ENCODE measurements at places on chromosomes 3 and 15.
A peak's percentile ranks its signal among the peaks of the same experiment; 100 is the strongest.

- DNase-seq, result no peak
Measured at GRCh38 chr3:143109861-143110260, 9.7 kb upstream of the CHST2 start.

- DNase-seq, result no peak
Measured at GRCh38 chr3:138888560-138888959, 53.8 kb upstream of the PIK3CB start.

DNA sequence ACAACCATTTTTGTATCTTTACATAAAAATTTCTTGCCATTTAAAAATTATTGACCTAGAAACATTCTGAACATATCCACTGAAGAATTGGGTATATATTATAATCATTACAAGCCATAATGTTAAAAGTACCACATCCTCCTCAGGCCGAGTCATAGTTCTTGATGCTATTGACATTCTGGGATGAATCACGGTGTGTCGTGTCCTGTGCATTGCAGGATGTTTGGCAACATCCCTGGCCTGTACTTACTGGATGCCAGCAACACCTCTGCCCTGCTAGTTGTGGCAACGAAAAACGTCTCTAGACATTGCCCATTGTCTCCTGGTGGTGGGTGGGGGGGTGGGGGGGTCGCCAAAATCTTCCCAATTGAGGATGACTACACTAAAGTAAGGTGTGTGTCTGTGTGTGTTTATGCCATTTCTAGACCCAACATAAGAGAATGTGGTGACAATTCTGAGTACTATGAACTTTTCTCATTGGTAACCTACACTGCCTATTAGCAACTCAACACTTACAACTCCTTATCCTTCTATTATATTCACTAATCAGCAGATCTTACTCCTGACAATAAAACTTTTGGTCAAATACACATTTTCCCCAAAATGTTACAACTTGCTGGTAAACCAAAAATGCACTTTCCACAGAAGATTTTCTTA, 471.6 kb downstream of the FOXP1 start:
- DNase-seq, result no peak

- no peak for DNase-seq
Measured at GRCh38 chr15:67405208-67406191, 115.4 kb upstream of the C15orf61 start.

- no peak for DNase-seq
Measured at GRCh38 chr3:194537732-194538247, 51.0 kb upstream of the ATP13A3 start.

GRCh38 chr3:39716849-39717248, 92.6 kb upstream of the MYRIP start:
- DNase-seq, result no peak

- DNase-seq, result no peak
Measured at GRCh38 chr3:52471371-52472238, 16.2 kb downstream of the NISCH start.

GRCh38 chr15:33680336-33680735, 288.0 kb upstream of the CHRM5 start:
- no peak for DNase-seq

GRCh38 chr3:13507247-13507569, 27.1 kb downstream of the HDAC11 start:
- DNase-seq, result no peak

- no peak for DNase-seq
Measured at GRCh38 chr3:27960133-27960532, 238.0 kb upstream of the EOMES start.

GRCh38 chr15:68550498-68551295, 28.1 kb upstream of the CORO2B start:
- DNase-seq, result peak; percentile 63

DNA sequence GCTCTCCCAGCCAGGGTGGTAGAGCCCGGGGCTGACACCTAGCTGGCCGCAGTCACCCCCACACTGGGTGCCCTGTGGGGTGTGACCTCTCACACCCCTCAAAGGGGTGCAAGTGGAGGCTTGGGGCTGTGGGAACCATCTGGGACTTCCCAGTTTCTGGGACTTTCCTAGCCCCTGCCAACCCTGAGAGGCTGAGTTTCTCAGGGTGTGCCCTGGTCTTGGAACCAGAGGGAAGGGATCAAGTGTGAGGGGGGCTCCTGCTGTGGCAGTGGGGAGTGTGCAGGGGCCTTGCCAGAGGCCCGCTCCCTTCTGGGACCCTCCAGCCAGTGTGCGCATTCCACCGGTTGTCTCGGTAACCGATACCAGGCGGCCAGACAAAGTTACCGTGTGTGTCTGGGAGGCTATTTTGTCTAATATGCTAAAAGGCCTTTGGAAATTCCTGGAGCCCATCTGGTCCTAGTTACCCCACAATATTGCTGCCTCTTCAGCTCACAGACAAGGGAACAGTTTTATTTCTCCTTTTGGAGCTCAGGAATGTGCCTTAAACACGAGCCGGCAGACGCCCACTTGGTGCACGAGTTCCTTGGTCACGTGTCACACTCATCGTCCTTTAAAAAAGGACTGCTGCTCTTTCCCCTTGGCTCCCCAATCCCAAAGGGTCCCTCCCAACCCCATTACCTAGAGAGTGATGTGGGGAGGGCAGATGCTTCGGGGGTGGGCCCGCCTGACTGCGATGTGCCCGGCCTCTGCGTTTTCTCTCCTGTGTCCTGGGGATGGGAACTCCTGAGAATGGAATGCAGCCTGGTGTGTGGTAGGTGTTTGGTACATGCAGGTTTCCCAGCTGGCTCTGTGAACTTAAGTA, 33.2 kb downstream of the HDAC11 start:
- no peak for DNase-seq

DNA sequence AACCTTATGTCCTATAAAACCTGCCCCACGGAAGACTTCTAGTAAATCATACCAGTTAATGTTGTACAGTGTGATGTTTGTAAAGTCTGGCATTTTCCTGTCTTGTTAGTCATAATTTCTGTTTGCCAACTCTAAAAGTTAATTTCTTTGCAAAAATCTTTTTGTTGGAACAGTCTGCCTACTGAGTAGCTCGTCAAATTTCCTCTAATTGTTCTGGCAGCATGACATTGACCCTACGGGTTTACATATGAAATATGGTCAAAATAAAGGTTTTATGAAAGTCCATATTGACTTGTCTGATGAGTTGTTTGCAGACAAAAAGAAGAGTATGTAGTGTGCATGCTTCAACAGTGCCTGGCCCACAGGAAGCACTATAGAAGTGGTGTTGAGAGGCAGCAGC, 79.8 kb upstream of the SOX2 start:
- DNase-seq, result no peak

DNA sequence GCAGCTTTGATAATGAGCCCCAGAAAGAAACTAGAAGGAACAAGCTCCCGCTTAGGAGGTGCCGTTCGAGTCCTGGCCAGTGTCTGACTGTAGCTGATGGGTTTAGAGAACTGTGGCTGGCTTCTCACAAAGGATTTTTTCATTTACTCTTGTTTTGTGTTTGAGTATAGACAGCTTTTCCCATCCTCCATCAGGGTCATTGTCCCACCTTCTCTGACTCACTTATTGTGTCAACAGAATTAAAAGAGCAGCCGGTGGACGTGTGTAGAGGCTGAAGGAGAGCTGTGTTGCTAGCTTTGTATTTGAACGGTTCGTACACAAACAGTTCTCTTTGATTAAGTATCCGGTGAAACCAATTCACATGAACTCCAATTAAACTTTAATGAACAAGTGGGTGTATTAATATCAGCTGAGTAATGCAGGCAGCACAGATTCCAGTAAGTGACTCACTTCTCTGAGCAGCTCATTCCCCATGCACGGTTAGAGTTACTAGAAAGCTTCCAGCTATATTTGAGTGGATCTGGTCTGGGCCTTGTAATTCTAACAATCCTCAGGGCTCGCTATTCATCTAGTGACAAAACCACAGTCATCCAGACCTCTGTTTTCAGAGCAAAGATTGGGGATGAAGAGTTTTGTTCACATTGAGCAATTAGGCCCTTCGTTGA, 141.0 kb downstream of the LPP start:
- no peak for DNase-seq

- peak; percentile 52 for DNase-seq
Measured at GRCh38 chr15:99105514-99106341, 848 bp downstream of the SYNM start.

DNA sequence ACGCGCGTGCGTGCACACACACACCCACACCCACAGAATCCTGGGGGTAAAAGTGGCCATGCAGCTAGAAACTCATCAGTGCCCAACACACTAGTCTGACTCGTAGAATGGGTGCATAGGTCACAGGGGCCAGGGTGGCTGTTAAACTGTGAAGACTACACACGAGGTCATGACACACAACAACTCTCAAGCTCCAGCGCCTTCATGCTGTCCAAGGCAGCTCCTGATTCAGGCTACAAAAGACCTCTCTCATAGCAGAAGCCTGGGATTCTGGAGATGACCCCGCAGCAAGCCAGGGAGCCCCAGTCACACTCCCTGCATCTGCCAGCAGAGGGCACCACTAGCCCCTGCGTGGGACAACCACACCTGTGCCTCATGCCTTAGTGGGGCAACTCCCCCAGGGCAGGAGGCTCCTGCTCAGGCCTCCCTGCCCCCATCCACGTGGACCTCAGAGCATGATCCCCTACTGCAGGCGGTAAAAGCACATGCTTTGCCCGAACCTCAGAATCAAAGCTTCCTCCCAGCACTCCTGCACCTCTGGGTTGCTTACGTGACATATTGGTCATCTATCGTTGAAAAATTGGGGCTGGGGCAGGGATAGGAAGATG, 93.1 kb downstream of the LRIG1 start:
- DNase-seq, result peak; percentile 62

GRCh38 chr3:184229394-184230080, at the start of gene VWA5B2:
TSS of gene VWA5B2 (plus strand) at chr3:184229585. CDS start at chr3:184230529, 944 bp downstream.
- peak; percentile 68 for DNase-seq

DNA sequence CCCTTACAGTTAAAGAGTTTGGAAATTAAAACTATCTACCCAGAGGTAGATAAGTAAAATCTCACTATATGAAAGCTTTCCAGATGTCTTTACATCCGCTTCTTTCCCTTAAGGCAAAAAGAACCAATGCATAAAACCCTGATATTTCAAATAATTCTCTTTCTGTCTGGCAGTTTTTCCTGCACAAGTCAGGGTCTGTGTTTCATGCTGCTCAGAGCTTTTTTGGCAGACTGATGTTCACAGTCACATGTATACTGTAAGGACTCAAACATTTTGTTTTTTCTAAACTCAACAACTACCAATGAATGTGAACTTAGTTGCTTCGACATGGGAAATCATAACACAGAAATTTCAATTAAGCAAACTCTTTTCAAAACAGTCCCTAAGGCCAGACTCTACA, 988.4 kb downstream of the EPHA3 start:
- DNase-seq, result no peak

- DNase-seq, result no peak
Measured at GRCh38 chr3:42600958-42601675, 631 bp downstream of the NKTR start.

GRCh38 chr3:71846185-71846584, 61.2 kb upstream of the PROK2 start:
- no peak for DNase-seq

DNA sequence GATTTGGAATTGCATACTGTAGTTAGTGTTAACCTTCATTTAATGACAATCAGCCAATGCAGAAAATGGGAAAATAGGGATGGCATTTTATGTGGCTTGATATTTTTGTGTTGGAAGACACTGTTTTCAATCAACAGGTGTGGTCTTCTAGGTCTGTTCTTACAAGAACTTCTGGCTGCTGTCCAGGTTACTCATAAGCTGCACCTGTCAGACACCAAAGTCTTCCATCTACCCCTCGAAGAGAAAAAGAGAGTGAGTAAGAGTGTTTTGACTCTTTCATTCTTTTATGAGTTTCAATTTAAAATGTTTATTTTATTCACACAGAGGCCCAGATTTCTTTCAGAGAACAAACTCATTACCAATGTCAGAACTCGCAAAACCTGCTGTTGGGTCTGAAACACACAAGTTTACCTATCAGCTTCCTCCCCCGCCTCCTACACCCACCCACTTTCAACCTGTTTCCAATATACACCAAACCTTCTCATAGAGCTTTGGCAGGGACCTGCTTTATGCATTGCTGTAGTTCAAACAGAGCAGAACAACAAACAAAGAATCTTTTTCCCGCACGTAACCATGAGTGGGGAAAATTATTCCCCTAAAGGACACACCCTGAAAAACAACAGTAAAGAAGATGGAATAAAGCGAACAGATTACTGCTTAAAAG, 767.7 kb upstream of the ALCAM start:
- DNase-seq, result no peak

- DNase-seq, result peak; percentile 63
Measured at GRCh38 chr3:40191850-40192448, 117.6 kb upstream of the EIF1B start.

DNA sequence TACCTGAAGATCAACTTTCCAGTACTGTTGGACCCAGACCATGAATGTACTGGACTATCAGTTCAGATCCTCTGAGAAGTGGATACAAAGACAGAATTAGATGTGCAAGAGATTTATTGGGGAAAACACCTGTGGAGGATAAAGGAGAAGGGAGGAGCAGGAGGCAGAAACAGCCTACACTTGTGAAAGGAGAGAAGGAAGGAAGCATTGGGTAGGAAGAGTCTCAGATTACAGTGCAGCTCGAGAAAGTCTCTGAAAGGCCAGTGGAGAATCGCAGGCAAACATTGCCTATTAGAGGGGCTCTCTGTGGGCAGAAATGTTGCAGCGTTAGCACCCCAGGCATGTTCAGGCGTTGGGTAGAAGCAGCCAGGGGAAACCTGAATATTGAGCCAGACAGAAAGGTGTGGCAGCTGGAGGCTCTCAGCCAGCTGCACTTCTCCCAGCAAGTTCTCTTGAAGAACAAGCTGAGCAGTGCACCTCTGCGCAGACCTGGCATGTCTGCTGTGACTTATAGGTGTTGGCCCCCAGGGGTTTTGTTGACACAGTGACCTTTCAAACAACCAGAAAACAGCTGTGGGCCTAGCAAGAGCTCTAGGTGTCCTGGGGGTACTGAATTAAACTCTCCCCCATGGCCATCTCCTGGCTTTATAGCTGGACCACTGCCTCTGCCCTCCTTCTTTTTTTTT, 7.0 kb downstream of the CHST14 start:
- no peak for DNase-seq

DNA sequence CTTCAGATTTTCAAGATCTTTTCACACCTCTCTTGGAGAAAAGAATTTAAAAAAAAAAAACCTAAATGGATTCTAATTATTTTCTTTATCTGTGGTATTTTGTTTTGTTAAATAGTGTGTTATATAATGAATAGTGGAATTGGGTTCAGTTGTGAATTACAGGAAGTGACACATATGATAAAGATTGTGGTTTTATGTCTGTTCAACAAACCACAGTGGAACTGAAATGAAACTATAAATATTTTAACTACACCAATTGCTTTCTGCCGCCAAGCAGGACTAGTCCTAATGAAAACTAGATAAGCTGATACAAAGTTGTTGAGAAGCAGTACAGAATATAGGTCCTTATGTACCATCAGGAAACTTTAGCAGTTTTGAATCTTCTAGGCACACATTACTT, 121.6 kb downstream of the UBE2E2 start:
- DNase-seq, result no peak

DNA sequence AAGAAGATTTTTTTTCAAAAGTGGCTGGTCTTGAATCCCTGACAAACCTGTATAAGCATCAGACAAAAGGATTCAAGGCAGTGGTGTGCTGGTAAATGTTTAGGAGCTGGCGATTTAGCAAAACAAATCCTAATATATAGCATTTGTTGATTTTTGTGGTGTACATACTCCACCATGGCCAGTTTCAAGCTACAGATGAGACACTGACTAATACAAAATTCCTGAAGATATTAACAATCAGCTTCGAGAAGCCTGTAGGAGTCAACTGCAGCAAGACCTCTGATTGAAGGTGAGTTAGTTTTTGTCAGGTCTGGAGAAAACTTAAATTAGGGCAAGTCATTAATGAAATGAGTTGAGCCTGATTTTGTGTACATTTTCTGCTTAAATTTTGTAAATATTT, 6.7 kb downstream of the STRIT1 start:
- DNase-seq, result no peak
